ENCODE measurements at places on chromosomes 6 and 20.

- DNase-seq: no peak
Measured at GRCh38 chr20:12054556-12054955, 136.9 kb downstream of the BTBD3 start.

DNA sequence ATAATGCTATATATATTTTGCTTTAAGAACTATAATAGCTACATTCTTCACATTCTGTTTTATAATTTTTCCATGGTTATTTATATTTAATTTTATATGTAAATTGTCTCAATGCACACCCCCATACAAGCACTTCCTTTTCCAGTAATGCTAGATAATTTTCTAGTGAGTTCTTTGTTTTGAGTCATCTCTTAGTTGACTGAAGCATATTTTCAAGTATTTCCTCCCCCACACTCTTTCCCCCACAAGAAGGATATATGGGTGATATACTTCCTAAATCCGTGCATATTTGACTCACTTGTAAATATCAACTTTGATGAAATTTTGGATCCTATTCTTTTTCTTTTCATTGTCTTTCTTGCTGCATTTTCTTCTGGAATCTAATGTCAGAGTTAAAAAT is 82.1 kb upstream of the SRSF6 start:
- DNase-seq: no peak

DNA sequence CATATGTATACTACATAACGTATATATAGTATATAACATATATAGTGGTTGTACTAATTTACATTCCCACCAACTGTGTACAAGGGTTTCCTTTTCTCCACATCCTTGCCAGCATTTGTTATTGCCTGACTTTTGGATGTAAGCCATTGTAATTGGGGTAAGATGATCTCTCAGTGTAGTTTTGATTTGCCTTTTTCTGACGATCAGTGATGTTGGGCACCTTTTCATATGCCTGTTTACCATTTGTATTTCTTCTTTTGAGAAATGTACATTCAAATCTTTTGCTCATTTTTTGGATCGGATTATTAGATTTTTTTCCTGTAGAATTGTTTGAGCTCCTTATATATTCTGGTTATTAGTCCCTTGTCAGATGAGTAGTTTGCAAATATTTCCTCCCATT is 11.4 kb downstream of the SYNJ2 start:
- DNase-seq: no peak

GRCh38 chr20:17838921-17839320 is 129.7 kb downstream of the SNX5 start:
- DNase-seq: no peak

GRCh38 chr6:150491811-150492172 is 107.9 kb upstream of the PLEKHG1 start:
- no peak for DNase-seq

- DNase-seq: no peak
Measured at GRCh38 chr6:106098383-106099234, 12.5 kb downstream of the PRDM1 start.

GRCh38 chr6:149217466-149217888 is 100.0 kb upstream of the TAB2 start:
- no peak for DNase-seq
